ENCODE measurements at places on chromosomes 16 and 17.
A peak's percentile ranks its signal among the peaks of the same experiment; 100 is the strongest.

GRCh38 chr16:68481636-68482035 lies 33.3 kb upstream of the SMPD3 start:
- no peak for DNase-seq

GRCh38 chr17:44213403-44214229 lies 5.9 kb downstream of the UBTF start:
- peak; percentile 69 for DNase-seq

DNA sequence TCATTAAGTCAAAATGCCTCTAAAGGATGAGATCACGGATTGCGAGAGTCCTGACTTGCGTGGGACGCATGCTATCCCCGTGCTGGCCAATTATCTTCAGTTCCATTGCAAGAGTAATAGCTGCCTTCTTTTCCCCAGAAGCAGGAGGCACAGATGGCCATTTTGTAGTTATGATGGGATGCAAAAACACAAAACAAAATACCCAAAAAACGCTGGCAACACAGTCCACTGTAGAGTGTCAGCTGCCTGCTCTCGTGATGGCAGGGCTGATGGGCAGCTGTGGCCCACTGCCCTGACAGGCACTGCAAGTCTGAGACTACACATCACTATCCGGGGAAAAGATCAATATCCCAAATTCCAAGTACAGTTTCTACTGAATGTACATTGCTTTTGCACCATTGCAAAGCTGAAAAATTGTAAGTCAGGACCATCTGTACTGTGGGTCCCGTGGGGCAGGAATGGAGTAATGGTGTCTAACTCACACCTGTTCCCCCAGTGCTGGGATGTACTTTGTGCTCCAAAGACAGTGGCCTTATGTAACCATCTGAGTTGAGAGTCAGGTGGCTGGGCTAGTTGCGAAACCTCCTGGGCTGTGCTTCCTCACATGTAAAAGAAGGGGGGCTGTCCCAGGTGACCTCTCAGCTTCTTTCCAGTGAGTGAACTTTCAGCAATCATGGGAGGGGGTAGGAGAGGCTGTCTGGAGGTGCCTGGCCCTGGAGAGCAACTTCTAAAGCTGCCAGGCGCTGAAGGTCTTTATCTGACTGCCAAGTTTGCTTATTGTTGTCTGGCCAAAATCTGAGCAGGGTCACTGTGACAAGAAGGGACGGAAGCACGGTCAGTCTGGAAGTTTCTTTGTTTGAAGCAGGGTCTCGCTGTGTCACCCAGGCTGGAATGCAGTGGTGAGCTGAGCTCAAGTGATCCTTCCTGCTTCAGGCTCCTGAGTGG lies 4.7 kb downstream of the SLC47A1 start:
- peak; percentile 67 for DNase-seq

DNA sequence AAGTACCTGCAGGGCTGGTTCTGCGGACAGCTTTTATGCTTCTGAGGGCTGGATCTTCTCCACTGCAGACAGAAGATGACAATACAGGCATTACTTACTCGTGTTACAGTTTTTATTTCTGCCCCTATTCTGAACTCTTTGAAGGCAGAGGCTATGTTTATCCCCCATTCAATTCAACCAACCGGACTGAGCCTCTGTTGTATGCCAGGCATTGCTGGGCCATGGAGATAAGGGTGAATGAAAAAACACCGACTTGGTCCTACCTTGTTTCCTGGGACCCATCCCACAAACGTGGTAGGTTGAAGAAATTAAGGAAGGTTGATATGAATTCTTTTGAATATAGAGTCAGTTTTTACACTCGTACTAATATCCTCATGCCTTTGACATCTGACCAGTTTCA lies 10.0 kb upstream of the HP start:
- no peak for DNase-seq

- no peak for DNase-seq
Observed at GRCh38 chr17:28811651-28812090, 30.9 kb downstream of the FAM222B start.

- no peak for DNase-seq
Observed at GRCh38 chr16:80620736-80621605, 80.2 kb downstream of the DYNLRB2 start.

DNA sequence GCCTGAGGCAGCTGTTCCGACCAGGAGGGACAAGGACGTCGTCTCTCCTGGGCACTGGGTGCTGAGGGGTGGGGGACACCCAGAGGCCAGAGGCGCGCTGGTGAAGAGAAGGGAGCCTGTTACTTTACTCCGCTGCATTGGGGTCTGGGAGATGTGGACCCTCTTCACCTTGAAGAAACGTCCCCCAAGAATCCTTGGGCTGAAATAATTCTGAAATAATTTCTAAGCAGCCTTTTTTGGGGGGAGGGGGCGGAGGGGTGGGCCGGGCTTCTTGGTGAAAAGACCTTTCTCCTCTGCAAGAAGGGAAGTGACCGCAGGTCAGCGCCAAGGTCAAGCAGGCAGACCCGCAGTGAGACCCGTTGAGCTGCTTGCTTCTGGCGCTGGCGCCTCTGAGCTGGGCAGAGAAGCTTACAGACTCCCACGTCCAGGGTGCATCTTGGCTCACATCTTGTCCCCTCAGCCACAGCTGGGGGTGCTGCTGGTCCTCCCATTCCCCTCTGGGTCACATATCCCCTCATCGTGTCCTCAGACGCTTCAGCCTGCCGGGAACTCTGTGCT lies 1.1 kb downstream of the SYT17 start:
- no peak for DNase-seq

- DNase-seq = no peak
Observed at GRCh38 chr17:76696763-76697701, 13.7 kb downstream of the MXRA7 start.

DNA sequence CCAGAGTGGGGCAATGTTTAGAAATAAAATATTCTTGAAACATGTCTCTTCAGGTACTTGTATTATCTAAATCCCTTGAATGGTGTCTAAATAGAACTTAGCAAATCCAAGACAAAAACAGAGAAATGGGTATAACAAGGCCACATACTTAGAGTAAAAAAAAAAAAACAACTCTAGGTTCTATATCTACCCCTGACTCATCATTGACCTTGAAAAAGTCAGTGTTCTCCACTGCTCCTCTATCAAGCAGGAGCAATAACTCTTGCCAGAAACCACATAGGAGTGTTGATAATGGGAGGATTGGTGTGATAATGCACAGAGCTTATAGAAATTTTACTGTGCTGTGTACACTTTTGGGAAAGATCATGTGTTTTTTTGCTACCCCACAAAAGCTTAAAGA lies 296.6 kb upstream of the PMFBP1 start:
- no peak for DNase-seq

DNA sequence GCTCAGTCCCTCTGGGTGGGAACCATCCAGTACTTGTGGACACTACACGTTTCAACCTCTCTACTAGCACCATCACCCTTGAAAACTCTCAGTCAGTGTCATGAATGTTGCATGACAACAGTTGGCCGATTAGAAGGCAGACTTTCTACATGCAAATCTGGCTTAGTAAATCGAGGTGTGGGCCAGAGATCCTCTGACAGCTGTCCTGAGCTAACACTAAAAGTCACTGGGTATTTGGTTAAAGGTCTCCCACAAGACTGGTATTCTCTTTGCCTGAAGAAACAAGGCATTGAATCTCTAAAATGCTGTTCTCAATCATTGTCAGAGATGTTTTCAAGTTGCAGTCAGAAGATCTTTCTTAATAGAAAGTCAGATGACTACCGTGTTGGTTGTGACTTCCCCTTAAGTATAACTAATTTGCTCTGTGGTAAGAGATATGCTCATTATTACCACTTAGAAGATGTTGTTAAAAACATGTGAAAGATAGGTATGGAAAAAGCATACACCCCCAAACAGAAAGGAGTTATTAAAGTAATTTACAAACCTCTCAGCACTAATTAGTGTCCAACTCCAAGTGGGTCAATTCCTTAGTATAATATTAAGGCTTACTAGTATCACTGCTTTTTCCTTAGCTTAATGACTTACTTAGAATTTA lies 62.3 kb downstream of the WNT3 start:
- DNase-seq = no peak

- DNase-seq = no peak
Observed at GRCh38 chr17:82936768-82937171, 96.9 kb upstream of the ZNF750 start.
